Astrocyte (in vitro differentiated cells and primary cell): ENCODE measurements at places on chromosomes 5 and 9. TPM values are rescaled to one million over a fixed set of nuclear protein-coding genes. Genes with fewer than 3 reads are reported as not detected.

- DNase-seq, result peak; percentile 65
These were observed at the start of gene ACO1 for GRCh38 chr9:32384364-32385151. TSS of gene ACO1 (plus strand) at chr9:32384643. CDS start at chr9:32405507, 20,864 bp downstream.

DNA sequence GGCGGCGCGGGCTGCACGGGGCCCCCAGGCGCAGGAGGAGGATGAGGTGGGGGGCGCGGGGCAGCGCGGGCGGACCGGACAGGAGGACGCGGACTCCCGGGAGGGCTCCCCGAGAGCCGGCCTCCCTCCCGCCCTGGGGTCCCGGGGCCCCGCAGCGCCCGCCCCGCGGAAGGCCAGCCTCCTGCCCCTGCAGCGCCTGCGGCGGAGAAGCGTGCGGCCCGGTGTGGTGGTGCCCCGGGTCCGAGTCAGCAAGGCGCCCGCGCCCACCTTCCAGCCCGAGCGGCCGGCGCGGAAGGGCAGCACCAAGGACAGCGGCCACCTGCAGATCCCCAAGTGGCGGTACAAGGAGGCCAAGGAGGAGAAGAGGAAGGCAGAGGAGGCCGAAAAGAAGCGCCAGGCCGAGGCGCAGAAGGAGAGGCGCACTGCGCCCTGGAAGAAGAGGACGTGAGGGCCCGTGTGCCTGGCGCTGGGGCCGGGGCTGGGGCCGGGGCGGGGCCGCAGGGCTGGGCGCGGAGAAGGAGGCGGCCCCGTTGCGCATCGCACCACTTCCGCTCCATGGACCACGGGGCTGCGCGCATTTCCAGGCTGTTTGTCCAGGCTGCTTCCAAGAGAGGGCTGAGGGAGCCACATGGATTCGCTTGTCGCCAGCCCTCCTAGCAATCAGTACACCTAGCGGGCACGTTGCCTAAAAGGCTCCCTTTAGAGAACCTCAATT lies 86.0 kb downstream of the ANKRD33B start:
- DNase-seq, result no peak

Gene LCN1
- total RNA-seq, result not detected in 2 replicates

- DNase-seq, result peak; percentile 14
These were observed 306.8 kb upstream of the NMUR2 start for GRCh38 chr5:152711801-152712388.

DNA sequence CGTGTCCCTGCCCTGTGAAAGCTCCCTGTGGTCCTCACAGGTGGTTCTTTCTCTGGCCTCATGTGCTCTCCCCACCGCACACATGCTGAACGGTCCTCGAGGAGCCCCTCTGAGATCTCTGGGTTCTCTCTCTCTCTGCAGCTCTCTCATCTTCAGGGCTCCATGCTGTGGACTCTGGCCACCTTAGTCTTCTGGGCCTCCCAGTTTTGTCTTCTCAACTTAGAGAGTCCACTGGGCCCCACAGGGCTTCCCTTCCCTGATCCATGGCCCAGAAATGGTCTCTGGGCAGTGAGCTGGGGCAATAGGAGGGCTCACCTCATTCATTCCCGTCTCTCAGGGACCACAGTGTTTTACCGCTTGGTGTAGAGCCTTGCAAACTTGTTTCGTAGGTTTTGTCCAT lies 26.4 kb downstream of the FGD3 start:
- no peak for DNase-seq

GRCh38 chr9:117691367-117691766 lies 12.8 kb upstream of the TLR4 start:
- DNase-seq, result no peak

Gene PCDHGA8
- total RNA-seq, result 1.0 and 1.2 TPM in 2 replicates

Gene BTNL3
- total RNA-seq, result not detected in 2 replicates

DNA sequence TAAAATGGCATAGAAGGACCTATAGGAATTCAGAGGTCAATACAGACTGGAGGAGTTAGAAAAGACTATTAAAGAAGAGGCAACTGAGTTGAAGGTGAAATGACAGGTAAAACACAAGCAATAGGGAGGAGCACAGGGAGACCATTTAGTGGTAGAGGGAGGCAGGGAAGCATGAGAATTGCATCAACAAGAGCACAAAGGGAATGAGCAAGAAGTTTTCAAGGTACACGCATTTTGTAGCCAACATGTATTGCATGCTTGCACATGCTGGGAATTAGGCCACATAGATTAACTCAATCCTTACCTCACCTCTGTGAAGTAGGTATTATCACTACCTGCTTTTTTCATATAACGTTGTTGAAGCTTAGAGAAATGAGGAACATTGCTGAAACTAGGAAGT lies 42.3 kb downstream of the PLPP1 start:
- DNase-seq, result no peak

- no peak for DNase-seq
These were observed 16.8 kb downstream of the C1QTNF3 start for GRCh38 chr5:34026089-34026761.

GRCh38 chr9:119101048-119101447 lies 268.2 kb downstream of the BRINP1 start:
- DNase-seq, result no peak

GRCh38 chr5:103224894-103225246 lies 33.7 kb upstream of the MACIR start:
- DNase-seq, result no peak

Gene HRH2
- total RNA-seq, result 1.7 and 1.9 TPM in 2 replicates

Gene CER1
- total RNA-seq, result 2.2 and 2.8 TPM in 2 replicates

- DNase-seq, result no peak
These were observed 45.5 kb upstream of the LARP1 start for GRCh38 chr5:154709368-154710305.

- no peak for DNase-seq
These were observed 2.7 kb upstream of the PDGFRB start for GRCh38 chr5:150158170-150158949.

- no peak for DNase-seq
These were observed 370.7 kb downstream of the MTRR start for GRCh38 chr5:8239646-8240045.

Gene ARID3C
- total RNA-seq, result 0.16 and 0.19 TPM in 2 replicates

Gene OR13C3
- not detected in 2 replicates for total RNA-seq

GRCh38 chr5:100595152-100595811 lies 60.1 kb downstream of the FAM174A start:
- DNase-seq, result peak; percentile 97

DNA sequence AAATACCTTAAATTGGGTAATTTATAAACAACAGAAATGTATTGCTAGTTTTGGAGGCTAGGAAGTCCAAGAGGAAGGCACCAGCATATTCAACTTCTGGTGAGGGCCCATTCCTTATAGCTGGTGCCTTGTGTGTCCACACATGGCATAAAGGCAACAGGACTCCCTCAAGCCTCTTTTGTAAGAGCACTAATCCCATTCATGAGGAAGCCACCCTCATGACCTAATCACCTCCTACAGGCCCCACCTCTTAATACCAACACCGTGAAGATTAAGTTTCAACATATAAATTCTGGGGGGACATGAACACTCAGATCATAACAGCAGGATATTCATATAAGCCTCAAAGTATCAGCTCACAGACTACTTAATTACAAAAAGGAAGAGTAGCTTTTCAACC lies 4.0 kb upstream of the PLAC8L1 start:
- no peak for DNase-seq

GRCh38 chr9:69009708-69010107 lies 4.2 kb downstream of the PRKACG start:
- no peak for DNase-seq

DNA sequence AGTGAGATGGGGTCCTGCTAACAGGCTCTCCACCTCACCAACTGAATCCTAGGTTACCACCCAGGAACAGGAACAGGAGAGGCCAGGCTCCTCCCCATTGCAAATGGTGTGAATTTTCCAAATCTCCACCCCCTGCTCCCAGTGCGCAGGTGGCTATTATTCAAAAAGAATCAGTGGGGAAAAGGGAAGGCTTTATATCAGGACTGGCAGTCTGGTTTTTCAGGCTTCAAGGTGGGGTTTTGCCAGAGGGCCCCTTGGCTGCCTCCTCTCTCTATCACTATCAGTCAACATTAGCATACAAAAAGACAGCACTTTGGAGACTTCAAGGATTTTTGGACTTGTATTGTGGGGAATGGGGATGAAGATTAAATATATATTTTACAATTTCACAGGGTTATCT lies 1817.6 kb upstream of the C9orf72 start:
- no peak for DNase-seq

GRCh38 chr5:145925353-145925752 lies 11.0 kb upstream of the SH3RF2 start:
- peak; percentile 96 for DNase-seq
